ENCODE measurements at places on chromosomes 12 and 14.

DNA sequence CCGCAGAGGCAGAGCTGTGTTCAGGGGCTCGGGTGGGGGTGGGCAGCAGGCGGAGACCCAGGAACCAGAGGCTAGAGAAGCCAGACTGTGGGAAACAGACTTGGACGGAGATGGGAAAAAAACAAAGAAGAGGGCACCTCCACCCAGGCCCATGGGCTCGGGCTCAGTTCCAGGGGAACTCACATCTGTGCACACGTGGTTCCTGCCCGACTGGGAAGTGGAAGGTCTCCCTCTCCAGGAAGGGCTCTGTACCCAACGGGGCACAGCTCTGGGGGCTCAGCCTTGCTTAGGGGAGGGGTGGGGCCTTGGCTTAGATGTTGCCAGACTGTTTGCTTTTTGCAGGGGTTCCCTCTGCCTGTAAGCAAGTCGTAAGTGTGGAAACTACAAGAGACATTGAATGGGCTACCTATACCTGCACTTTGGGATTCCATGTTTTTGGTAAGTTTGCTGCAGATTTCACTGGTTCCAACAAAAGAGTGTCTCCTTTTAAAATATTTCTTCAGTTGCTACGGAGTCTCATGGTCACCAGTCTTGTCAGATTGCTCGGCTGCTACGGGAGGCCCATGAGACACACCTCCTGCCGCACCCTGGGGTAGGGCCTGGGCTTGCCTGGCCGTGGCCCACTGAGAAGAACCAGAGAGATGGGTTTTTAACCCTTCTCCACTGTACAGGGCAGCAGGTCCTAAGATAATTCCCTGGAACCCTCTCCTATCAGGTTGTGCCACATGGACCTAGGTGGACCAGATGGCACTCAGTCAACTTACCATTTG is 127.6 kb upstream of the EVL start:
- DNase-seq = no peak

DNA sequence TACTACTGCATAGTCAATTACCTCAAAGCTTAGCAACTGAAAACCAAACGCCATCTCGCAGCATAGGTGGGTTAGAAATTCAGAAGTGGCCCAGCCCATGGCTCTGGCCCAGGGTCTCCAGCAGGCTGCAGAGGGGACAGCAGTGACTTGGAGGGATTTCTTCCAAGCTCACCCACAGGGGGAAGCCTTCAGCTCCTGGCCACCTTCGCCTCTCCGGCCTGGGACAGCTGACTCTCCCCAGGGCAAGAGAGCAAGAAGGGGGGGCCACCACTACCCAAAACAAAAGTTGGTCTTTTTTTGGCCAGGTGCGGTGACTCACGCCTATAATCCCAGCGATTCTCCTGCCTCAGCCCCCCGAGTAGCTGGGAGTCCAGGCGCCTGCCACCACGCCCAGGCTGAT is 32.2 kb upstream of the ANKRD9 start:
- no peak for DNase-seq

GRCh38 chr12:49288922-49289555 is 5.9 kb upstream of the PRPH start:
- DNase-seq = no peak

DNA sequence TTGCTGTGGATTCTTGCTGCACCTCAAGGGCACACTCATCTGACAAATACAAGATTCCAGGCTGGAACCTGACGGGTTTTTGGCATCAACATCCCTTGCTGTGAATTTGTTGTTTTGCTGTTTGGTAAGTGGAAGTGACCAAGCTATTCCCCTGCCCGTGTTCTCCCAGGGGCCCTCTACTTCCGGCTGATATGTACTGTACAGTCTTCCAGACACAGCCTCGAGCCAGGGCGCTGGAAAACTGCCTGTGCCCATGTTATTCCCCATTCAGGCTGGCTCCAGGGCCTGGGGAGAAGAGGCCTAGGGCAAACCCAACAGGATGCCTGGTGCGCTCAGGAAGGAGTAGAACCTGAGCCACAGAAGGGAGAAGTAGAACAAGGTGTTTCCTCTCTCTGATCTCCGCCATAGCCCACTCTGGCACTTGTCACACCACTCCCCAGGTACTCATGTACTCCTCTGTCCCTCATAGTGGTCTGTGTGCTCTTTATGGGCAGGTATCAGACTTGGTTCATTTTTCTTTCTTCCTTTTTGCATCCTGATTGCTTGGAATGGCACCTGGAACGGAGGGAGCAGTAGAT is 67.8 kb upstream of the LTA4H start:
- no peak for DNase-seq

DNA sequence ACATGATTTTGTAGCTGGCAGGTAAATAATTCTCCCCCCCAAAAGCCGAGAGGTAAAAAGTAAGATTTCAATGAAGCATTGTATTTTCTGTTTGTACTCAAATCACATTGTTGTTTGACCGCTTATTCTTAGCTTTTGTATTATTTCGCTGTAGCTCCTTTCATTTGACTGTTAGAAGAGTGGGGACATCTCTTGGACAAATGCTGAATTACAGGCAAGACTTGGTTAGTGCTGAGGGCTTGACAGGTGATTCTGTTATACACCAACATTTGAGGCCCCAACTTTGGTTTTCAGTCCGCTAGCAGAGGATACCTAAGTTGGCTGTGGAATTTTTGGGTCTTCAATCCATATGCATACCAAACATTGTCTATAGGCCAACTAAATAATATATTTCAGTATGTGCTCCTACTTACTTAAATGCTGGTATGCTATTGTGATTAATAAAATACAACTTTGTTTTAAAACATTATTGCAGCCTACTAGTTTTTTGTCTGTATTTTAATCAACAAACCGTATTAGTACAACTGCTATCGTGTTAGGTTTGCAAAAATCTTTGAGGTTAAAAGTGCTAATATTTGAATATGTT is 102.2 kb downstream of the ERC1 start:
- DNase-seq = peak; percentile 59

- DNase-seq = no peak
Measured at GRCh38 chr12:69881771-69882170, 56.7 kb downstream of the MYRFL start.

- DNase-seq = no peak
Measured at GRCh38 chr12:109963743-109964429, 32.3 kb downstream of the GIT2 start.

GRCh38 chr14:96274122-96274521 is 18.1 kb downstream of the BDKRB1 start:
- DNase-seq = no peak

DNA sequence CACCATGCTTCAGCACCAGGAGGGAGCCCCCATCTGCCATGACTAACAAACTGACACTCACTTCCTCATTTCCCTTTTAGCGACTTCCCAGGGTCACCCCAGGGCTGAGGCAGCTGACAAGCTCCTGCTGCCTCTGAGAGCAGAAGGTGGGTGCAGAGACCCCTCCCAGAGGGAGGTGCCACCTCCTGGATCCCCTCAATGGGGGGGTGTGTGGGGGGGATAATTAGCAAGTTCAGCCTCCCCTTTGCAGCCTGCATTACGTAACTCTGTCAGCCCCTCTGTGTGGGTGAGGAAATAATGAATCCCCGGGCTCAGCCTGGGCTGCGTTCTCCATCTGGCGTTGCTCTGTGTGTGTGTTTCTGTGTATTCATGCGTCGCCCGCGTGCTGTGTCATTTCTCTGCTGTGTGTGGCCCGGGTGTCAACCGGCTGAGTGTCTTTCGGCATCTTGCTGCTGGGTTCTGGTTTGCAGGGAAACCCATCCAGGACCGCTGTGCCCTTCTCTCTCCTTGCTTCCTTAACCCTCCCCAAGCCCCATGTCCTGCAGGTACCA is 28.0 kb downstream of the NOS1 start:
- DNase-seq = no peak

DNA sequence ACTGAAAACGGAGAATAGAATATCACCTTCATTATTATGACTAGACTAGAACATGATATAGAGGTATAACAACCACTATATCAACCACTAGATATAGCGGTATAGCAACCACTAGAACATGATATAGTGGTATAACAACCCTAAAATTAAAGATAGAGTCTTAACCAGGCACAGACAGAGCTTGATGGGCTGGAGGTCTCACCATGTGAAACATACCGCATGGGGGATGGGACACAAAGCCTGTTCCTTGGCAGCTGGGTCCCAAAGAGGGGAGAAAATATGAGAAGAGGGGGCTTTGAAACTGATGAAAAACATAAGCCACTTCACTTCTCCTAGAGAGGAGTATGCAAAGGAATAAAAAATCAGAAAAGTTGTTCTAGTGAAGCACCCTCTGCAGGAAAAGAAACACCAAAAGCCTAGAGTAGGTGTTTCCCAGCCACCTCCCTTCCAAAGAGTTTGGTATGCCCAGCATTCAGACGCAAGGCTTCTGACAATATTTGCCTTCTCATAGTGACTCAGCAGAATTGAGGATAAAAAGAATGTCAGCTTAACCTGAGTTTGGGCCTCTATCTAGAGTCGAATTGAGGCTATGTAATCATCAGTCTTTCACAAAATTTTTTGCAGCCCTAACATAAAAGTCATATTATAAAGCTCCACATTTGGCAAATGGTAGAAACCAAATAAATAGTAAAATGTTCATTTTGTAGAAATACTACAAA is 316.4 kb downstream of the NOVA1 start:
- peak; percentile 85 for DNase-seq

DNA sequence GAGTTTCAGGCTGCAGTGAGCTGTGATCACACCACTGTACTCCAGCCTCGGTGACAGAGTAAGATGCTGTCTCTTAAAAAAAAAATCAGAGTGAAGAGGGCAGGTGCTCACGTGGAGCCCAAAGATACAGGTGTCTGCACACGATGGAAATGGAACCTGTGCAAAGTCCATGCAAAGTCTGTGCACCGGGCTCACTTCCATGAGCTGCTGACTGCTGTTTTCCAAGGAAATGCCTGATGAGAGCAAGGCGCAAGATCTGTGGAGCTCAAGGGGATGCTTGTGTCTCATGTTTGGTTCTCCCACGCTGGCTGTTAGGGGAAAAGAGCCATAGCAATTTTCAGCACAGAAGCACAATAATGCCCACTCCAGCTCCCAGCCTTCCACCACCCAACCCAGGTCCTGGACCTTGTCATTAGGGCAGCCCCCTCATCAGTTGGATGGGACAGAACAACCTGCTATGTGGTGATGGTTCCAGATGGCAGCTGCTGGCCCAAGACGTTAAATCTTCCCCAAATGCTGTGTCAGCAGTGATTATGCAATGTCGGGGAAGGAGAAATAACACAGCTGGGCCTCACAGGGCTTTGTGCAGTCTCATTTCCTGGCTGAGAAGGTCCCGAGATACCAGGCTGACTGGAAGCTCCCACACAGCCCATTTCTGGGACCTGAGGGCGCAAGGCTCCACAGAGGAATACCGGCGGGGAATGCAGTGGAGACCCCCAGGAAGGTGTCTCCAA is 27.9 kb upstream of the DICER1 start:
- DNase-seq = no peak

DNA sequence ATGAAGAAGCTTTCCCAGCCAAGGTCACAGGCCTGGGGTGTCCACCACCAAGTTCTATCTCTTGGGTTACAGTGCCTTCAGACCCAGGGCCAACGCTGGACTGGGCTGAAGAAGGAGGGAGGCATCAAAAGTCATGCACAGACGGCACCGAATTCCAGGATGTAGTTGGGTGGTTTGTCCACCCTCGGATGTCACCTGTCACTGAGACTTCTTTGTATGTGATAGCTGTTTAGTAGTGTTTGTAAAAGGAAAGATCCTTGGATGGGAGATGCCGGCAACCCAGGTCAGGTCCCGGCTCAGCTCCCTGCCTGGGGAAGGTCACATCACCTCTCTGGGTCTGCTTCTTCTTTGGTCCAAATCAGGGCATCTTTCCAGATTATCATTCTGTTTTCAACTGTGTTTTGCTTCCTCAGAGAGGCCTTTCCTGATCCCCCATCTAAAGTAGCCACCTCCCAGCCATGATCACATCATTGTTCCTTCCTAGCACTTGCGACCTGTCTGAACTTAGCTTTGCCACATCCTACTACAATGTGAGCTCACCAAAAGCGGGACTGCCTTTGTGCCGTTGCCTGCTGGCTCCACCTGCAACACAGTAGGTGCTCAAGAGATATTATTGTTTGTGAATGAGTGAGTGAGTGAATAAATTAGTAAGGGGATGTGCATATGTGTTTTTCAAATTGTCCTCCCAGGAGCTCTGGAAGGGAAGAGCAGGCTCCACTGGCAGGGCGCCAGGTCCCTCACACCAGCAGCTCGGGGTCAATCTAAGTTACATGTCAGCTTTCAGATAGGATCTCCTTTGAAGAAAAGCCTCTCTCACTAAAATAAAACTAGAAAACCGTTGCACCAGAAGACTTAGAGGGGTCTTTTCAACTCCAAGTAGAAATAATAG is 2.1 kb downstream of the TSPAN11 start:
- DNase-seq = peak; percentile 86

DNA sequence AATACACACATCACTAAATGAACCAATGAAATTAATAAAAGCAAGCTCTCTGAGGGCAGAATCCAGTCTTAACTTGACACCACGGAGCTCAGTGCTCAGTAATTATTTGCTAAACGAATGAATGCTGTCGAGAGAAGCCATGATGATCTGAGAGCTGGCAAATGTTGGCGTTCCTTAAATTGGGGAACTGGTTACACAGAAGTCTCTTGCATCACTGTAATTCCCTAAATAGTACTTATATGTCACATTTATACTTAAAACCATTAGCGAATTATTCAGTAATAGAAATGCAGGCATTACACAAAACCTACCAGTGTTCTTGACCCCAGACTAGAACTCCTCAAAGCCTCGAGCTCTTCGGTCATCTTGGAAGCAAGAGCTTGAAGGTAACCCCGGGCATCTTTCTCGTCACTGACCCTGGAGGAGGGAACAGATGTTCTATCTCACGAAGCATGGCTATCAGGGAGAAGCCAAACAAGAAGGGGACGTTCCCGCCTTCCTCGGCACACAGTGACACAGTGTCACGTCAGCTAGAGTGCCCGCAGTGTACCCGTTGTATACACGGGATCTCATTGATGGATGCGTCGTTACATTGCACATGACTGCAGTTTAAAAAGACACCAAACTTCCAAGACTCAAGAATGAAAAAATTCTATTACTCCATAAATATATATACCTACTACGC is 43.6 kb downstream of the AMN start:
- no peak for DNase-seq

GRCh38 chr14:75877884-75878283 is 103.9 kb downstream of the TGFB3 start:
- no peak for DNase-seq

GRCh38 chr14:64923015-64923414 is 8.8 kb downstream of the CHURC1 start:
- no peak for DNase-seq

GRCh38 chr12:113473942-113474341 is 2.3 kb upstream of the LHX5 start:
- DNase-seq = no peak

GRCh38 chr12:106359646-106360399 is 2.3 kb downstream of the POLR3B start:
- no peak for DNase-seq

- peak; percentile 25 for DNase-seq
Measured at GRCh38 chr14:67517083-67517482, 16.0 kb upstream of the PLEKHH1 start.

- DNase-seq = no peak
Measured at GRCh38 chr14:35222872-35223466, 69.2 kb upstream of the PSMA6 start.

GRCh38 chr12:15206831-15207389 is 14.3 kb downstream of the RERG start:
- no peak for DNase-seq

GRCh38 chr14:86574051-86574777 is 1044.3 kb downstream of the FLRT2 start:
- DNase-seq = no peak

GRCh38 chr14:70599345-70599744 is 1.1 kb downstream of the MED6 start:
- DNase-seq = no peak

- DNase-seq = no peak
Measured at GRCh38 chr14:73788701-73789551, 62.7 kb upstream of the PTGR2 start.

GRCh38 chr12:88062474-88062873 is 33.3 kb upstream of the C12orf50 start:
- no peak for DNase-seq
